ENCODE measurements at places on chromosomes 2 and 18.

GRCh38 chr18:23585007-23585871 is 1.1 kb downstream of the NPC1 start:
- DNase-seq: peak; percentile 20

GRCh38 chr2:201383136-201383535 is 26.0 kb upstream of the FLACC1 start:
- no peak for DNase-seq

DNA sequence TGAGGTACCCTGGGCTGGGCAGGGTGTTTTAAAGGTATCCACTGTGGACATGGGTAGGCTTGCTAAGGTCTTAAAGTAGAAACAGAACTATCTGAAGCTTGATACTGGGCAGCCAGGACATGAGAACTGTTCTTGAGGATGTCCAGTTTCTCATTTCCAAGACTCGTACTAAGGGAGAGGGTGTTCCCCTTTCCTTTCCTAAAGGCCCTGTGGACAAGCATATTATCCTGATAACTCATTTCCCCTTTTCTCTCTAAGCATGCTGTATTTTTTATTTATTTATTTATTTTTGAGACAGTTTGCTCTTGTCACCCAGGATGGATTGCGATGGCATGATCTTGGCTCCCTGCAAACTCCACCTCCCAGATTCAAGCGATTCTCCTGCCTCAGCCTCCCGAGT is 273.6 kb downstream of the PRKCE start:
- DNase-seq: no peak

GRCh38 chr2:169525434-169525833 is 15.9 kb downstream of the KLHL41 start:
- DNase-seq: no peak

DNA sequence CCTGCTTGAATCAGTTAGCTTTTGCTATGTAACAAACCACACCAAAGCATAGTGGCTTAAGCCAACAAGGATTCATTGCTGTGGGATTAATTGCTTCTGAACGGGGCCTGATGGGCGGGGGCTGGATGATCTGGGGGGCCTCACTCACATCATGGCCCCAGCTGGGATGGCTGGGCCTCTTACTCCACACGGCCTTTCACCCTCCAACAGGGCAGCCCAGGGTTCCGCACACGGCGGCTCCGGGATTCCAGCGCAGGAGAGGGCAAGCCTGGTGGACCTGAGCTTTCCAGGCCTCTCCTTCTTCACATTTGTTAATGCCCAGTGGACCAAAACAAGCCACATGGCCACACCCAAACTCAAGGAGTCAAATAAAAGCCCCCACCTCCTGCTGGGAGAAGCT is 86.3 kb upstream of the PHLPP1 start:
- no peak for DNase-seq

GRCh38 chr2:33336036-33336625 is 140.3 kb upstream of the RASGRP3 start:
- DNase-seq: no peak

GRCh38 chr2:226115832-226116200 is 683.8 kb downstream of the IRS1 start:
- no peak for DNase-seq

DNA sequence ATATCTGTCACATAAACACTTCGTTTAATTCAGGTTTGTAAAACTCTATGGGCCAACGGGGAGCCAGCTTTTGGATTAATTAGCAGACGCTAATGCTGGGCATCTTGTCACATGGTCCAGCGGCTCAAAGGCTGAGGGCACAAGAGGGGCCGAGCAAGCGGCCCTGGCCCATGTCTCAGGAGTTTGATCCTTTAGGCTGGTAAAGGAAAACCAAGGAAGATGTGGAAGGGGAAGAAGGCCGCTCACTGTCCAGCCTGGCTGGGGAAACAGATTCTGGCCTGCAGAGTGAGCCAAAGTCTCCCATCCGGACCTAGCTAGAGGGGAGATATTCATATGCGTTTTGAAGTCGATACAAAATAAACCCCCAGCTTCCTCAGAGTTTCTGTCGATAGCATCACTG is 248.6 kb upstream of the SIX2 start:
- DNase-seq: no peak

DNA sequence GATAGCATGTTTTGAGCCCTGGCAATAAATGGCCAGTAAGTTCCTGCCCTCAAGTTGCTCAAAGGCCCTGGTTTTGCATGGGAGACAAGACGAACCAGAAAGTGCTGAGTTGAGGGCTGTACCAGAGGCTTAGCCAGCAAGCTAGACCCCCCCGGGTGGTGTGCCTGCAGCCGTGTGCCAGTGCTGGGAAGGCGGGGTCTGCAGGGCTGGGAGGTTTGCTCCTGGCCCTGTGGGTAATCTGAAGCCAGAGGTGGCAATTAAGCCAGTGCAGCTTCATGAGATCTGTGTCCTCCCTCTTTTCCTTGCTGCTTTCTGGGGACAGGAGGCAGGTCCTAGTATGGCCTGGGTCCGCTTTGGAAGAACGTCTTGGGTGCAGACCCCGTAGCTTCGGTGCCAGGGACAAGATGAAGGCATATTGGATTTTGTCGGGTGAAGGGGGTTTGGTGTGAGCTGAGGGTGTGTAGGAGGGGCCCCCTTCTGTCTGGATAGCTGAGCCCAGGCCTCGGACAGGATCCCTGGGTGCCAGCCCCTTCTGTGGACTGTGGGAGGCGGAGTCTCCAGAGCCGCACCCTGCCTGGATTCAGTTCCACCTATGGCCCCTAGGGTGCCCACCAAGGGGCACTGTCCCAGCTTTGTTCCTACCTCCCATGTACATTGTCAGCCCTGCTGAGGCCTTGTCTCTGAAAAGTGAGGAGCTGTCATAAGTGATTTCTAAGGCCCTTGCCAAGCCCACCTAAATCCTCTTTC is 15.6 kb downstream of the ATOH8 start:
- DNase-seq: no peak

GRCh38 chr2:142885543-142885942 is 8.1 kb downstream of the KYNU start:
- DNase-seq: no peak

DNA sequence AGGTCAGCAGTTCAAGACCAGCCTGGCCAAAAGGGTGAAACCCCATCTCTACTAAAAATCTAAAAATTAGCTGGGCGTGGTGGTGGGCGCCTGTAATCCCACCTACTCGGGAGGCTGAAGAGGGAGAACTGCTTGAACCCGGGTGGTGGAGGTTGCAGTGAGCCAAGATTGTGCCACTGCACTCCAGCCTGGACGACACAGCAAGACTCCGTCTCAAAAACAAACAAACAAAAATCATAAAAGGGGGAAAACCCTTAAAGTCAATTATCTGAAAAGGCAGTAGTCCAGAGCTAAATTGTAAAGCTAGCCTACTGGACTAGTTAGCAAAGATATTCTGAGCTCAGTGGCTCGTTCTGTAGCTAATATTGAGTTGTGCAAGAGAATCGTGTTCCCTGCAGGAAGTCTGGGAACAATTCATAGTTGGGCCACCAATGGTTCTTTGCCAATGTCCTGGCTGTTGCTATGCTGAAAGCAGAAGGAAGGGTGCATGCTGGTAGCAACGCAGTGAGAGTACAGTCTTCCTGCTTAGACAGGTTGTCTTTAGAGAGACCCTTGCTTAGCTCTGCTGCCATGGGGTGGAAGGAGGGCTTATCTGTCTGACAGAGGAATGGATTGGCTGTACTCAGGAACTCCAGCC is 4.3 kb downstream of the TGOLN2 start:
- DNase-seq: no peak

DNA sequence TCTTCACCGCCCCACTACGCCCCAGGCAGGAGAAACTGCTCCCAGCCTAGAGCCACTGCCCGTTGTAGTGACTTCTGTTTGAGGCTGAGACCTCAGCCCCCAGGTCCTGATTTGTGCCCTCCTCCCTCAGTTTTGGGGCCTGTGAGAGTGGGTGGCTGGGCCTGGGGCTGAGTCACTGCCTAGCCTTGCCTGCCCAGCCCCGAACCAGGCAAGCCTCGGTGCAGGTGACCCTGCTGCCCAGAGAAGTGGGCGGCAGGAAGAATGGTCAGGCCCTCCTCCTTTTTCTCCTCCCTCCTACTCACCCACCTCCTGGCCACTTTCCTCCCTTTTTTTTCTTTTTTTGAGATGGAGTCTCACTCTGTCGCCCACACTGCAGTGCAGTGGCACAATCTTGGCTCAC is 66.6 kb downstream of the ZFP36L2 start:
- no peak for DNase-seq

DNA sequence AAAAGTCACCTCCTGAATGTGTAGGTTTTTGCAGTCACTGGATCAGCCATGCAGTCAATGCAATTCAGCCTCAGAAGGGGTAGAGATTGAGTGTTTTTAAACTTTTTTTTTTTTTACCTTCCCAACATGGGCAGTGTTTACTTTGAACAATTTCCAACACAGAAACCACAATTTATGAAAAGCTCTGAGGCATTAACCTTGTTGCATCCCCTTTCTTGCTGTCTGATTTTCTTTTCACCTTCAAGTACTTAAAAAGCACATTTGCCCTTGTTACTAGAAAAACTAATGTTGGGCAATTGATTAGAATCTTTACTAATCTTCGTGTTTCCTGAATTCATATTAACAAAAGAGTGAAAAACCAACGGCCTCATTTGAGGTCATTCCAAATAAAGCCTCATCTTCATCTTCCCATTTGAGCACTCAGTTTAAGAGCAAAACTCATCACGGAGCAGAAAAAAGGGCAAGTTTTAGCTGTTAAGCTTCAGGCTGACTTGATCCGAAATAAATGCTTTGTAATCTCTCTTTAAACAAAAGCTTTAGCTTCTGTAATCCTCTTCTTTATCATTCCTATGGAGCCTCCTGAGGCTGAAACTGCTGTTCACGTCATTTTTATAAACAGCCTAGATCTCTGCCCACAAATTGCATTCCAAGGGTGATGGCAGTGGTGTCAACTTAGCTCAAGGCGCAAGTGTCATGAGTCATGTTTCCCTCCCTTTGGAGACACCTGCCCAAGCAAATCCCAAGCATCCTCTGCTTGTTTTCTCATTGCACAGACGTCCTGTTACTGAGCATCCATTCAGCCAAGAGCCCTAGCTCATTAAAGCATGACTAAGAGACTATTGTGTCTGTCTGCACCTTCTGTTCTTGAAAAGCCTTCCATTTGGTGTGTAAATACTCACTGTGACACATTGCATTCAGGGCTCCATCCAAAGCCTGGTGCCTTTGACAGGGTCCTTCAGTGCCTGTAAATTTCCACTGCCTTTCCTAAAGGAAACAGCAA is 107.7 kb downstream of the HNMT start:
- DNase-seq: no peak

- no peak for DNase-seq
Measured at GRCh38 chr18:28088477-28088876, 88.5 kb downstream of the CDH2 start.

DNA sequence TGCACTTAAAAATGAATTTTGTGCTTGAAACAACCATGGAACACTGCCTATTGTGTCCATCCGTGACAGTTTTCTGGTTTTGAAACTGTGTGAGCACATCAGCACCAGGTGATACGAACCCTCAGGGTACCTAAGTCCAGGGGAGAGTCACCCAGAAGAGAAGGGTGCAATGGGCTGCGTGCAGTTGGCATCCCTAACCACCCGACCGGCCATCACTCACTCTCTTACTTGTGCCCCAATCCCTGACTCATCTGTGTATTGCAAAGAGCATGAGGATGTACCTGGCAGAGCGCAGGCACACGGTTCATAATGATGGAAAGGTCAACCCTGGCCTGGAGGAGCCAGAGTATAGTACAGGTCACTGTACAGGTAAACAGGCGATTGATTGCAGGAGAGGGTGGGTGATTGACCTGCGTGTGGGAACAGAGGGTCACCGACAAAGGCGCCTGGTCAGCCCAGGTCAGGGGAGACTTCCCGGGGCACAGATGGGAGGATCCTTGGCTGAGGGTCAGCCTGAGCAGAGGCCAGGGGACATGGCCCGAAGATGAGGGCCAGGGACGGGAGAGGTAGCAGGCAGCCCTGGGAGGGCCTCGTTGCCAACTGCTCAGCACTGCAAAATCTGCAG is 160.3 kb downstream of the SEPTIN10 start:
- DNase-seq: no peak

DNA sequence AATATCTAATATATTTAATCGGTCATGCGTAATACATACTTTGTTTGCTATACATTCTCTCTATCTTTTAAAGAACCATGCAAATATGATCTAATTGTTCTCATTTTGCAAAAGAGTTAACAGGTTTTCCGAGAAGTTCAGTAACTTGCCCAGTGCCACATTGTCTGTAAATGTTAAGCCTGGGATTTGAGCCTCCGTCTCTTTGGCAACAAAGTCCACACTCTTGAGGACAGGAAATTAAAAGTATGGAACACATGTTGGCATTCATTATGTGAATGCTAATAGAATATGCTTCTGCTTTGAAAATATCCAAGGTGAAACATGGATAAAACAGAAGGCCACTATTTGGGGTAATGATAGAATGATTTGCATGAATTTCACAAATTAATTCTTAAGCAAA is 85.2 kb downstream of the LRP1B start:
- no peak for DNase-seq

GRCh38 chr18:5461041-5461440 is 82.8 kb downstream of the EPB41L3 start:
- DNase-seq: no peak

DNA sequence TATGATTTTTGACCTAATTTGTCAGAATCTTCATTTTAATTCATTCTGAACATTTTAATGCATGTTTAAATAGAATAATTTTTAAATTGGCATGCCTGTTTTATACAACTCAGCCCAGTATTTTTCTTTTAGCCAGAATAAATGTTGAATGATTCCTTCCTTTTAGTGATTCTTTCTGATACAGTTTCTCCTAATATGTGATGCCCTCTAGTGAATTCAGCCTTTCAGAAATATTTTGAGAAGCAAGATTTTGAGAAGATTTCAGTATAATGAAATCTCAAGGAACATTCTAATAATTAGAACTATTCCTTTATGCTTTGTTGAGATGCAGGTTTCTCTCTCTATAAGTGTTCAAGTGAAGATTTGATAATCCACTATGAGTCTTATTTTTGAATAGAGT is 28.5 kb downstream of the LCLAT1 start:
- DNase-seq: no peak

DNA sequence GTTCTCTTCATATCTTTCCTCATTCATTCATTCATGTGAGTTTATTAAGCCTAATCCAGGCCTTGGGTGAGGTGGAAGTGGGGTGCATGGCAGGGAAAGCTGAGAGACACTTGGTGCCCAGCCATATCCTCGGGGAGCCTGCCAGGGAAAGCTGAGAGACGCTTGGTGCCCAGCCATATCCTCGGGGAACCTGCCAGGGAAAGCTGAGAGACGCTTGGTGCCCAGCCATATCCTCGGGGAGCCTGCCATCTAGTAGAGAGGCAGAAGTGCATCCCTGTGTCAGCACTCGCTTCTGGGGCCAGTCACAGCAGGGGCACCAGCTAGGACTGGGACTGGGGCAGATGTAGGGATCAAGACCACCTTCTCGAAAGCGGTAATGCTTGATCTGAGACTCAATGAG is 39.4 kb downstream of the DDX18 start:
- DNase-seq: no peak

- DNase-seq: no peak
Measured at GRCh38 chr2:20600756-20601325, 50.1 kb downstream of the HS1BP3 start.

- DNase-seq: no peak
Measured at GRCh38 chr2:36394804-36395203, 39.2 kb downstream of the CRIM1 start.

DNA sequence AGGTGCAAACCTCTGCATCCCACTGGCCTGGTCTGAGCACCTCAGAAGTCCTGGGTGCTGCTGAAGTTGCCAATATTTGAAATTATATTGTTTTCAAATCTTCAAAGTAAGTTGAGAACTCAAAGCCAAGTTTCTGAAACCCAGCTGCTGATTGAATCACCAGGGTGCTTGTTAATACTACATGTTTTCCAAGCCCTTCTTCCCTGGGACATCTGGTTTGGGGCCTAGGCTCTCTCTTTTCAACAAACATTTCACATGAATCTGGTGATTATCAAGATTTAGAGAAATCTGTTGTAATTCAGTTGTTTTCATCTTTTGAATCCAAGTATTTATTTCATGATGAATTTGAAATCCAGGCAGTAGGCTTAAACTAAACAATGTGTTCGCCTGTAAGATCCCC is 24.4 kb downstream of the MLPH start:
- no peak for DNase-seq

Data from nucleus accumbens (tissue), 56 donors.